Activated naive CD4-positive, alpha-beta T cell treated with Interleukin-2 at 50 U/mL for 16 hours (primary cell): ENCODE measurements at places on chromosomes 3 and 15.

GRCh38 chr3:121768452-121768851 is 18.9 kb upstream of the GOLGB1 start:
- no peak for DNase-seq

DNA sequence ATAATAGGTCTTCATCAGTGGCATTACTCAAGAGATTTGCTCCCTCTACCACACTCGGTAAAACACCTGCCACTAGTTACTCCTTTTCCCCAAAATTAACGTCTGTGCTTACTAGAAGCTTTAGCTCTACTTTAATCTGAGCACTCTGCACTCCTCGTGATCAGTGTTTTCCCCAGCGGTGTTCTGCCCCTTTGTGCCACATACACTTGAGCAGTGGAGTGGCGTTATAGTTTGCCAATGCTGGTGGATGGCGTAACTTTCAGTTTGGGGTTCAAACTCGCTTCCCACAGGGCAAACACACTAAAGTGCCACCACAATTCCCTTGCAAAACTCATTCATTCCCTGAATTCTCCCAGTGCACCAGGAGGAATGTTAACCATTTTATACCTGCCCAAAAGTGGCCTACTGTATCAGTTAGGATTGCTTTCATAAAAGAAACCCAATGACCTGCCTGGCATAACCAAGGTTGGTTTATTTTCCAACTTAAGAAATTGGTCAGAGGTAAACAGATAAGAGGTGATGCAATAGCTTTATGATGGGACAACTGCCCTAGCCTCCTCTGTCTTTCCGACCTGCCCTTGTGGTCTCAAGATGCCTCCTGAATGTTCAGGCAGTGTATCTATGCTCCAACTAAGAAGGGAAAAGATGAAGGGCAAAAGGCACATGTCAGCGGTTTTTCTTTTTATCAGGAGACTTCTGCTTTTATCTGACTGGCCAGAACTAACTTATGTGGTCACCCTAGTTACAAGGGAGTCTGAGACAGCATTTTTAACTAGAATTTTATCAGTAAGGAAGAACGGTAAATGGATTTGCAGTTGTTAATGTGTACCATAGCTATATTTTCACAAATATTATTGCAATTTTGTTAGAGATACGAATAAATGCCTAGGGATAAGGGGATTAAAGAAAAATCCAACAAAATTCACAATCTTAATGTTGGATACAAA is 83.9 kb downstream of the FSIP1 start:
- no peak for DNase-seq

- DNase-seq, result no peak
These were observed 19.1 kb upstream of the SPINK8 start for GRCh38 chr3:48352546-48352945.

DNA sequence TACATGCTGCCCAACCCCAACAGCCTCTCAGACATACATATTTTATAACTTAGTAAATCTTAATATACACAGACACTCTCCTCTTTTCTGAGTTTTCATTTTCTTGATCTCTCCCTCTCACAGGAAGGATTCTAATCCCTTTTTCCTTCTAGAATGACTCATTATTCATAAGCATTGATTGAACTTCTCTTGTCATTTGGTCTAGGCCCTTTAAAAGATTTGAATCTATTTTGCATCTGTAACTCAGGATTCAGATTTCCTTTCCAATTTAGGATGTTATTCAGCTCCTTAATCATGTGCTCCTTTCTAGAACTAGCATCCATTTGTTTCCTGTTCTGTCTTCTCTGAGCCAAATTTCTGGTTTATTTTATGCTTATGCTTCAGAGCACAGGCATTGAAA is 624.5 kb upstream of the SGO1 start:
- no peak for DNase-seq

DNA sequence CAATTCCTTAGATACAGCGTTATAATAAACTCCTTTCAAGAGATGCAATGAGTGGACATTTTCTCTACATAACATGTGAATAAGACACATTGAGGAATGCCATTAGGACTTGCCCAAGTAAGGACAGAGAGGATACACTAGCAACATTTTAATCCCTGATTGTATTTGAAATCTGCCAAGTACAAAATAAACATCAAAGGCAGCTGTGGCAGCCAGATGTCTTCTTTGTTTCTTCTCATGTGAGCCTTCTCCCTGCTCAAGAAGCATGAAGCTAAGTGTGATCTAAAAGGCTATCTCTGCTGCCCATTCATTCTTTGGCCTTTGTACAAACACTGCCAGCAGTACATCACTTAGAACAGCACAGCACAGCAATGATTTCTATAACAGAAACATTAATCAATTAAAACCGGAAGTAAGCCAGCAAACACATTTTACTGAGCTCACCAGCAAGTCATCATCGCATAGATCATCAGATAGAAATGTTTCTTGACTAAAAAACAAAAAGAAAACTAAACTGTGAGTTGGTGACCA is 364.0 kb downstream of the CNTN6 start:
- no peak for DNase-seq

DNA sequence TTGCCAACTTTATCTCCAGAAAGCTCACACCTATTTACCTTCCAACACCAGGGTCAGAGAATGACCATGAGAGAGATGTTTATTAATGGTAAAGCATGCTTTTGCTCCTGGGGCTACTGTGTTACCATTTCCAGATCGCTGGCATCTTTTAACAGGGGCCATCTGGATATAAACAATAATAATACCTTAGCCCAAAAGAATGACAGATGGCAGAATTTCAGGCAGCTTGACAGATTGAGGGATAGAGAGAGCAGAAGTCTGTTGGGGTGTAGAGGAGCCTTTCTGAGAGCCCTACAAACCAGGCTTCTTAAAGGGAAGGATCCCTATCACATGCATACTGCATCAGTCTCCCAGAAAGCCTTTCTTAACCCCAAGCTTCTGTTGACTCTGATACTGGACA is 17.7 kb downstream of the RBP1 start:
- DNase-seq, result no peak

- DNase-seq, result no peak
These were observed 4.9 kb downstream of the MGLL start for GRCh38 chr3:127817406-127817841.

DNA sequence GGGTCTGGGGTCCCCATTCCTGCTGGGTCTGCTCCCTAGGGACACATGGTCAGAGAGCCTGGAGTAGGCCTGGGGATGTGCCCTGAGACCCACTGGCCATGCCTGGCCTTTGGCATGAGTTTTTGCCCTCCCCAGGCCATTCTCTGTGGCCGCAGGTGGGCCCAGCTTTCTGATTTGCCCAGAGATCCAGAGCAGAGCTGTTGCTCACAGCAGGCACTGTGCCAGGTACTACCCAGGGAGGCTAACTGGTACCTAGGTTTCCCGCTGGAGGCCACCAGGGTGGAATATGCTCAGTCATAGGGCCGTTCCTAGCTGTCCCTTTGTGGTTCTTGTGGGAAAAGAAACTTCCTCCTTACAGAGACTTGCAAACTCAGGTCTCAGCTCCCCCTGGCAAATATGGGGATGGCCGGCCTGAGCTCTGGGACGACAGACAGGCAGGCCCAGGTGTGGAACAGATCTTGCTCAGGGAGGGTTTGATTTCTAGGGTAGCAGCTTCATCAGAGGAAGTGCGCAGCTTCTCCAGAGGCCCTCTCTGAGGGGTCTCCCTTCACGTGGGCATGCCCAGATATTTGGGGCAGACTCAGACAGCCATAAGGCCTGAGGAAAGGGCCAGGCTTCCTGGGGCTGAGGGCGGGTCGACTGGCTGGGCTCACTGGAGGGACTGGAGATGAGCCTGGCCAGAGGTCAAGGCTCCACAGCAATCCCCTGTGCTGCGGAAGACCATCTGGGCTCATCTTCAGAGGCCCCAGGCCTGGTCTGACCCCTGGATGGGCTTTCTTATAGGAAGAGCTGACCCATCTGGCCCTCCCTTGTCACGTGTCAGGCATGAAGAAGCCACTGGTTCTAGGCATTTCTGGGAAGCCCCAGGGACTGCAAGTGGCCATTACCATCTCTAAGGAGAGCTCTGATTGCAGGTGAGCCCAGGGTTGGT is 28.0 kb downstream of the ACAA1 start:
- no peak for DNase-seq

GRCh38 chr3:119311081-119311925 is 17.1 kb downstream of the ARHGAP31 start:
- no peak for DNase-seq

DNA sequence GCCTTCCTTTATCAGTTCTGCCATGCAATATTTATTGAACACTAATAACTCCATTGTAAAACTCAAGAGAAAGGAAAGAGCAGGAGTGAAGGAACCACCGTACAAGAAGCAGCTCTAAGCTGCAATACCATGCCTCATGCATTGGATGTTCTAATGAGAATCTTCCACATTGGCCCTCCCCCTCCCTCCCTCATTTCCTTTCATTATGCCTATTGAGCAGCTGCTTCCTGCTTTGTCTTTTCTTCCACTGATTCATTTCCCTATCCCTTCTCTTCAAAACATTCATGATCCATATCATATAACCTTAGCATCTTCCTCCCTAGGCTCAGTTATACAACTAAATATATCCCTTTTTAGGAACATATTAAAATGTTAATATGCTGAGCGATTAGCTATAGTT is 698.7 kb upstream of the GOLIM4 start:
- DNase-seq, result no peak

DNA sequence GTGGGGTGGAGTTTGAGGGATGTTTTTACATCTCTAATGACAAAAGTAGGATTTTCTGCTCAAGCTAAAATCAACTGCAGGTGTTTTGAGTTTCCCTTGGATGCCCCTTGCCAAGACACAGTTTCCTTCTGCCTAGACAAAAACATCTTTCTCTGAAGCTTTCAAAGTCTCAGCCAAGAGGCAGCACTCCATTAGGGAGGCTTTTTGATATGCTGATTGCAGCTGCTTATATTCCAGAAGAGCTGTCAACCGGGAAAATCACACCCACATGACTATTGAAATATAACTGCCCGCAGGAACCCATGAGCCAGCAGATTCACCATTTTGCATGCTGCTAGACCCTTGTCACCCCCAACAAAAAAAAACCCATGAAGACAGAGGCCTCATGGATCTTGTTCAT is 27.5 kb upstream of the ZNF148 start:
- DNase-seq, result no peak

DNA sequence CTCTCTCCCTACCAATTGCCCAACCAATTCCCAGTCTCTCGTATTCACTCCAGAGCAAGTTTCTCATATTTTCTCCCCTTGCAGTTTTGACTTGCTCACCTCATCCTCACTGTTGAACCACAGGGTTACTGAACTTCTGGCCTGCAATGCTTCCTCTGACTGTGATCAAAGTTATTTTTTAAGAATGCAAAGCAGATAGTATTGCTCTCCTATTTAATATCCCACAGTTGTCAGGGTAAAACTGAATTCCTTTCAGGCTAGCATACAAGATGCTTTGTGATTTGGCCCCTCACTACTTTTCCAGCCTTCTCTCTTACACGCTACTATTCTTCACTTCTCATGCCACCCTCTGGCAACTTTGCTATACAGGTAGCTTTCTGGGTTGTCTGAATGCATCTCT is 80.9 kb downstream of the LRRFIP2 start:
- DNase-seq, result no peak

GRCh38 chr3:134039161-134039862 is 9.6 kb upstream of the SLCO2A1 start:
- no peak for DNase-seq

DNA sequence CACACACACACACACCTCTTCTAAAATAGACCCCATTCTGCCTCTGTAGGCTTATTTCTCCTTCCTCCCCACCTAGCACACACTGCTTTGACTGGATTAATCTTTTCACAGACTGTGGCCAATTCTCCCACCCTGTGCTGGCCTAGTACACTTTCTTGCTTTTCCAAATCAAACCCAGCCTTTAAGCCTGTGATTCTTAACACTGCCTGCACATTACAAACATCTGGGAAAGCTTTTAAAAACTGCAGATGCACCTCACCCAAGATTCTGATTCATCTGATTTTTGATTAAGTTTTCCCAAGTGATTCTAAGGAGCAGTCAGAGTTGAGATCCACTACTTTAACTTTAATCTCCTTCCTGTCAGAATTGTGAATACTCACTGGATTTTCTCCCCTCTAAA is 12.8 kb downstream of the CSNK1G1 start:
- DNase-seq, result no peak

GRCh38 chr3:96209699-96210098 is 604.7 kb upstream of the EPHA6 start:
- DNase-seq, result no peak

- peak; percentile 22 for DNase-seq
These were observed 1.2 kb downstream of the LHFPL4 start for GRCh38 chr3:9552252-9552999.

GRCh38 chr3:110344897-110345767 is 726.5 kb upstream of the NECTIN3 start:
- no peak for DNase-seq

GRCh38 chr15:78206326-78207109 is 27.8 kb downstream of the ACSBG1 start:
- no peak for DNase-seq

DNA sequence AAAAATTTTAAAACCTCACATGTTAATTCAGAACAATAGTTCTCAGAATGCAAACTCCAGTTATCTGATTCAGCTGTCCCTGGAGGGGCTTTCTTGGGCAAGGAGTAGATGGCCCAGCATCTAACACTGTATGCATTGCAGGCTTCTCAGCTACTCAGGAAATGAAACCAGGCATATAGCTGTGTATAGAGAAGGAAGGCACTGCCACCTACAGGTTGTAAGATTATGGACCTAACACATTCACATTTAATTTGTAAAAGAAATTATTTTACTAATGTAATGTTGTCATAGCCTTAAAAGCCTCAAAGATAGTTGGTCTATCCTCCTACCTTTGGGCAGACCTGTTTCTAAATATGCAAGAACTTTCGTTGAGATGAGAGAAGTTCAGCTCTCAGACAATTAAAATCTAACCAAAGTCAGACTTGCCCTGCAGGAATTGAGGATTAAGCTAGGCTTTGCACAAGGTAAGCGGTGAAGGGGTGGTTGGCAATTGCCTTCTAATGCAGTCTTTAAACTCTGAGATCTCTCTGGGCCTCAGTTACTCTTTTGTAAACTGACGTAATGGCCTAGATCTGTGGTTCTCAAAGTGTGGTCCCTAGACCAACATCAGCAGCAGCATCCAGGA is 132.8 kb upstream of the SLC24A5 start:
- DNase-seq, result no peak

- no peak for DNase-seq
These were observed 34.1 kb upstream of the SFMBT1 start for GRCh38 chr3:53079791-53080555.
